MV-4-11 (cell line): ENCODE measurements at places on chromosomes 5 and 9.

DNA sequence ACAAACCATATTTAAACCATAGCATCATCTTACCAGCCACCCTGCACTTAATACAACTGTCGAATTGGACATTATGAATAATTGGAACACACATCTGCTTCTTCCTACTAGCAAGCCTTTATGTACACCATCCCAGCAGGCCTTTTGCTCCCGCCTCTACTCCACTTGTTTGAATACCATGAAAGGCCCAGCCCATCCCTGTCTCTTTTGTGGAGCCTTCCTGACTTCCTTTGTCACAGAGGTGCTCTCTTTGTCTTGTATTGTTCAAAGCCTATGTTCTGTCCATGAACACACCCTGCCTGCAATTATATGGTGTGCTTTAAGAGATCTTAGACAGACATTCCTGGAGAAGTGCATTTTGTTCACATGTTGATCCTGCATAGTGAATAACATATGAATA lies 465.7 kb downstream of the DIRAS2 start:
- DNase-seq: no peak

DNA sequence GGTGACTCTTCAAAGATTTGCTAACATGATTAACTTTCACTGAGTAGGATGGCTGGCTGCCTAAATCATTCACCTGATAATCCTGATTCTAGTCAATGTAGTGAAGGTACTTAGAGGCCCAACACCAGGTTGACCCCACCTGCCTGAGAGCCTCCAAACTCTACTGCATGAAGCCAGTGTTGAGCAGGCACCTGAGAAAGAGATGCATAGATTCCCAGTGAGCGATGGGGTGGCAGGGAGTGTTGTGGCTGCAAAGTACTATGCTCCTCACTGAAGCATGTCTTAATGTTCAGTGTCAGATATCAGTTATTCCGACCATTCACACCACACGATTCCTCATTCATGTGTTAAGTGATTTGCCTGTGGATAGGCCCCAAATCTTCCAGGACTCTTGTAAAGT lies 804.4 kb downstream of the TLE4 start:
- DNase-seq: no peak

DNA sequence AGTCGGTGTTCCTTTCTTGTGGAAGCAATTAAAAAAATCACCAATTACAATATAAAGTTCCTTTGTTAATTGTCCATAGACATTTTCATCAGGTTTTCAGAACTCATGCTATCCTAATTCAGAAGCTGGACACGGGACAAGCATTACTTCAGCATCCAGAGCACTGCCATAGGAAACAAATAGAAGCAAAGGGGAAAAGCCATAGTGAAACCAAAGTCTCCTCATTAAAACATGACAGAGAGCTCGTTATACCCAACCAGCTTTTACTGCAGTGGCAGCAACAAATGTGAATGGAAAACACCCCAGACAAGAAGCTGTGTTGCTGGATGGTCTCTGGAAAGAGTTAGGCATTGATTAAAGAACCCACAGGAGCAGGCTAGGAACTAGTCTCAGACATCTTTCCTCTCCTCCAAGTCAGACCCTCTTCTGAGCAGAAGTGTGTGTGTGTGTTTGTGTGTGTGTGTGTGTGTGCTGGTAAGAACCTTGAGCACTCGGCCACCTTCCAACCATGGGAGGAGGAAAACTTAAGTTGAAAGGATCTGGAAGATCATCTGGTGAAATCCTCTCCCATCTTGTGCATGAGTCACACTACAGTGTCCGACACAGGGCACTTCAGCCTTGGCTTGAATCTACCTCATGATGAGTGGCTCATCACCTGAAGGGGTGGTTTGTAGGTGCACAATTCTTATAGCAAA lies 162.6 kb upstream of the ADAMTS16 start:
- DNase-seq: no peak

- no peak for DNase-seq
These were observed 120.9 kb upstream of the TARS1 start for GRCh38 chr5:33319841-33320240.

DNA sequence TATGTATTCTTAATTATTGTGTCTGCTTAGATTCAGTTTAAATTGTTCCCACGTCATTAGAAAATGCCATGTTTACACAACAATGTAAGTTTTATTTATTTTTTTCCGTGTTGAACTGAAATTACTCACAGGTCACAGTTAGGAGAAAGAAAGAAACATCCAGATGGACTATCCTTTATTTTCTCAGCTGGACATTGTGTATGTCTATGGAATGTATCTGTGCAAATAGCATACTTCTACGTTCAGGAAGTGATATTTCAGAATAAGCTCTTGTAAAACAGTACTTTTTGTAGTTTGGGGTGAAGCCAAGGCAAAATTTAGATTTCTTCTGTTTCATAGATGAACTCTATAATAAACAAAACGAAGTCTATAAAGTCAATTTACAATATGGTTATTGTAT lies 249.0 kb upstream of the ZNF608 start:
- DNase-seq: no peak
